CD4-positive, CD25-positive, alpha-beta regulatory T cell (primary cell): ENCODE measurements at places on chromosomes 11 and 22.

DNA sequence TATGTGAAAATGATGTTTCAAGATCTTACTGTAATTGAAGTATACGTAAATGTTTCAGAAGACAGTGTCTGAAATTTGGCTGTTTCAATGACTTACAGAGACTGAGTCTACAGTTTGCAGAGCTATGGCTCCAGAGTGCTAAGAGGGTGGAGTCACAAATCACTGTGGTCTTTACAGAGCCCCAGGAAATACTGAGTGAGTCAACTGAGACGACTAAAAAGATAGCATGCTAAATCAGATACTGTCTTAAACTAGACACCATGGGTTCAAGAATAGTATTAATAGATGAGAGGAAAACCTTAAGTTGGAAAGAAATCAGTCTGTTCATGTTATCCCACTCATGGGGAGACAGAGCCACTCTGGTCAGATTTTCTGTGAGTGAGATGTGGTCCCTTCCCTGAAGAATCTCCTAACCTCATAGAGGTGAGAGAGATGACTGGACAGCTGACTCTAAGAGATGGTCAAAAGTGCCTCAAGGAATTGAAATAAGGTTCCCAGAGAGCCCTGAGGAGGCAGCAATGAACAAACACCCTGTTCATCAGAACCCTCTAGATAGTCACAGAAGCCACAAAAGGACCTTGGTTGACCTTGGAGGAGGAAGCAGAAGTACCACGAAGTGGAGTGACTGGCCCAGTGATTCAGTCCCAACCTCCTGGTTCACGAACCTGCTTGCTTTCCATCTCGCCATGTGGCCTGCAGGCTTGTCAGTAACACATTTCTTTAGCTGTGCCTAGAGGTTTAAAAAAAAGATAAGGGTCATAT is 30.2 kb downstream of the C11orf91 start:
- no peaks in the 10 kb centered on the region for H3K27me3 ChIP-seq
- no peaks in the 10 kb centered on the region for H3K4me1 ChIP-seq
- H3K36me3 ChIP-seq, result no peaks in the 10 kb centered on the region
- H3K4me3 ChIP-seq, result no peak overlapping the region
- no peak overlapping the region for H3K27ac ChIP-seq
- no peak for DNase-seq

DNA sequence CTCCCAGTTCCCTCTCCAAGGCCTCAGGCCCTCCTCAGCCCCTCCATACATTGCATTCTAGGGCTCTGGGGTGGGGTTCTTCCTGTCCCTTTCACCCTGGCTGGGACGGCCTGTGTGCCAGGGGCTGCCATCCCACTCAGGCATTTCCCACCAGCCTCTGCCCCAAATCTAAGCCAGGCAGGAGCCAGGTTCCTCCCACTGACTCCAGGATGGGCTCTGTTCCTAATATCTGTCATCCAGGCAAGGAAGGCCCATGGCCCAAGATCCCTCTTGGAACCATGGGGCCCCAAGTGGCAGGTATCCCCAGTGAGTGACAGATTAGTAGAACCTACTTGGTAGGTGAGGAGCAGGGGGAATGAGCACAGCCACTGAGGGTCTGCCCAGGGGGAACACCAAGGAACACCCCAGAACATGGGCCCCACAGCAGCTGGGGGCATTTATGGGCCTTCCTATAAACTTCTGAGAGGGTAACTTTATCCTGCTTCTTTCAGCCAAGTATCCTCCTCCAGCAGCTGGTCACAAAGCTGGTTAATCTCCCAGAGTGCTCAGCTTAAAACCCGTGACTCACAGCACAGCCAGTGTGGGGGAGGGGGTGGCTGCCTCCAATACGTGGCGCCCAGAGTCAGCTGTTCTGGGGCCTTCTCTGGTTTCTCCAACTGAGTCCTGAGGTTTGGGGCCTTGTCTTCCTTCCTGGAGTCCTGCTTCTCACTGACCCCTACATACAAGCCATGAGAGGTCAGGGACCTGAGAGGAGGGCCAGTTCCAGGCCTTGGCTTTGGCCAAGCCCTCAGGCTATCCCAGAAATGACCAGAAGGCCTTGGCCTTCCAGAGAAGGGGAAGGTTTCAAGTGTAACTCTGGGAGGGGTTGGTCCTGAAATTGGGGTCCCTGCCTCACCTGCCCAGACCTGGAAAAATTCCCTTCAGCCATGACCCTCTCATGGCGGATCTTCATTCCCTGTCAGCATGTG is 19.9 kb upstream of the MYOD1 start:
- peaks cover 8% of the 10 kb centered on the region for H3K27me3 ChIP-seq
- no peak overlapping the region for H3K27ac ChIP-seq
- no peaks in the 10 kb centered on the region for H3K36me3 ChIP-seq
- DNase-seq, result no peak
- H3K4me1 ChIP-seq, result no peaks in the 10 kb centered on the region

GRCh38 chr11:8689726-8690255 is 7.2 kb downstream of the RPL27A start:
- no peaks in the 10 kb centered on the region for H3K27me3 ChIP-seq
- peaks cover 18% of the 10 kb centered on the region for H3K36me3 ChIP-seq
- no peak for DNase-seq

- H3K4me3 ChIP-seq, result no peak overlapping the region
- H3K27ac ChIP-seq, result no peak overlapping the region
- no peaks in the 10 kb centered on the region for H3K27me3 ChIP-seq
- no peak for DNase-seq
Observed at GRCh38 chr22:41508770-41509170, 35.5 kb downstream of the POLR3H start.

- H3K27ac ChIP-seq, result no peak overlapping the region
- no peaks in the 10 kb centered on the region for H3K36me3 ChIP-seq
- H3K4me3 ChIP-seq, result no peak overlapping the region
- no peak for DNase-seq
- no peaks in the 10 kb centered on the region for H3K4me1 ChIP-seq
Observed at GRCh38 chr22:31055635-31056159, 25.4 kb upstream of the SMTN start.

DNA sequence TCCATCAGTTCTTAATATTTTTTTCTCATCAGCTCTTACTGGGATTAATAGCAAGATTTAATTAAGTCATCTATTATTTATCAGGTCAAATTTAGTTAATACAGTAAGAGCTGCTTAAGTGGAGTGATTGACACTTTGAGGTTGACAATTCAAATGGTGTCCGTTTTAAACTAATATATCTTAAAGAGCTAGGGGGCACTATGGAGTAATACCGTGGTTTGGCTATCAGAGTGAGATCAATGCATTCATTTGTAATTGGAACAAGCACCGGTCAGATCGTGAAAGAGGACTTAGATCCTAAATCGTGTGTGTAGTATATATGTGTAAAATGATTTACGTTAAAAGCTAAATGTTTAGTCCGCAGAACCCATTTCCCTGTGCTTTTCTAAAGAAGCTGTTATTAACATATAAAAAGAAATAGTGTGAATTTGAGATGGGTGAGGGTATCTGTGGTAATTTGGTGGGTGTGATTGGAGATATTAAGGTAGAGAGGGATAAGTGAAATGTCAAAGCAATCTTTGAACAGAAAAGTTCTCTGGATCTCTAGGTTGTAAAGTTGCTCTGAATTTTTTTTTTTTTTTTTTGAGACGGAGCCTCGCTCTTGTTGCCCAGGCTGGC is 2.3 kb downstream of the SIK2 start:
- DNase-seq, result no peak
- no peaks in the 10 kb centered on the region for H3K27me3 ChIP-seq
- peaks cover 22% of the 10 kb centered on the region for H3K4me1 ChIP-seq
